ENCODE measurements at places on chromosomes 6 and 20.

- no peaks in the 10 kb centered on the region for H3K36me3 ChIP-seq
- H3K4me1 ChIP-seq = no peaks in the 10 kb centered on the region
- no peak for DNase-seq
- H3K27me3 ChIP-seq = no peaks in the 10 kb centered on the region
- H3K4me3 ChIP-seq = no peak overlapping the region
Observed at GRCh38 chr6:129672881-129673631, 36.9 kb downstream of the ARHGAP18 start.

- H3K4me1 ChIP-seq = no peaks in the 10 kb centered on the region
- DNase-seq = no peak
- no peaks in the 10 kb centered on the region for H3K36me3 ChIP-seq
- no peak overlapping the region for H3K27ac ChIP-seq
Observed at GRCh38 chr6:89970609-89971337, 76.5 kb downstream of the GJA10 start.

DNA sequence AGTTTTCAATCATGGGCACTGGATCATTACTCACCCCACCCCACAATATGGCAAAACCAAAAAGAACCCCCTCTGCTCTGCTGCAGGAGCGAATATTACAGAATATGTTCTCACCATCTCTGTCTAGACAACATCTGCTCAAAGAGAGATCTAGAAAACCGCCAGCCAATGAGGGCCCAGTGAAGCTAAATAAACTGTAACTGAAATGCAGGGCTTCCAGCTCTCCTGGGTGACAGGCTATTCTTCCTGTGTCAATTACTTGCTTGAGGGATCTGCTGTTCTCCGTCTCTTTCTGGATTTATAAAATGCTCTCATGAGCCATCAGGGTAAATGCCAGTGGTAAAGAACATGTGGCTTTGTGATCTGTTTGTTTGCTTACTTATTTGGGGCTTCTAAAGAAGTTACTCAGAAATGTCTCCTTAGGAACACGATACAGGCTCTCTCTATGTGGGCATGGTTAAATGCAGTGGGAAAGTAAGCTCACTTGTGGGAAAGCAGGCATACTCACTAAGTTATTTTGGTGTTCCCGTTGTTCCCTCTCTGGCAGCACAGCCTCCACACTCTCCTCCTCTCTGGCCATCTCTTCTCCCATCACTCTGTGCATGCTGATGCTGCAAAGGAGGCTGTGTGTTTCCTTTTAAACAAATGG, 44.8 kb downstream of the TTI1 start:
- no peak overlapping the region for H3K27ac ChIP-seq
- H3K4me1 ChIP-seq = peaks cover 6% of the 10 kb centered on the region
- no peaks in the 10 kb centered on the region for H3K27me3 ChIP-seq
- DNase-seq = no peak
- no peak overlapping the region for H3K4me3 ChIP-seq

- no peaks in the 10 kb centered on the region for H3K4me1 ChIP-seq
- H3K36me3 ChIP-seq = no peaks in the 10 kb centered on the region
- no peak overlapping the region for H3K27ac ChIP-seq
Observed at GRCh38 chr6:112799889-112800288, 452.8 kb downstream of the RFPL4B start.

DNA sequence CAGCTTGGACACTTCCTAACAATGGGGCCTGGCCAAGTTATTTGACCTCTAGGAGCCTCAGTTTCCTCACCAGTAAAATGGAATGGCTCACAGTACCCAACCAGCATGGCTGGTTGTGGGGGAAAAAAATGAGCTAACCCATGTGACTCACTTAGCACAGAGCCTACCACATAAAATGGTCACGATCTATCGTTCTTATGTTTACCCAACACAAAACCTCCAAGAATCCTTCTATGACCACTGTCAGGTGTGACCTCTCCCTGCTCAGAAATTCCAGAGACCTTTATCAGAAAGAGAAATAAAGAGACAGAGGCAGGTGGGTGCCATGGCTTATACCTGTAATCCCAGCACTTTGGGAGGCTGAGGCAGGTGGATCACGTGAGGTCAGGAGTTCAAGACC, 39.4 kb downstream of the BPIFB1 start:
- DNase-seq = no peak
- no peak overlapping the region for H3K4me3 ChIP-seq
- H3K27ac ChIP-seq = no peak overlapping the region
- no peaks in the 10 kb centered on the region for H3K27me3 ChIP-seq
- H3K4me1 ChIP-seq = no peaks in the 10 kb centered on the region
- no peaks in the 10 kb centered on the region for H3K36me3 ChIP-seq

DNA sequence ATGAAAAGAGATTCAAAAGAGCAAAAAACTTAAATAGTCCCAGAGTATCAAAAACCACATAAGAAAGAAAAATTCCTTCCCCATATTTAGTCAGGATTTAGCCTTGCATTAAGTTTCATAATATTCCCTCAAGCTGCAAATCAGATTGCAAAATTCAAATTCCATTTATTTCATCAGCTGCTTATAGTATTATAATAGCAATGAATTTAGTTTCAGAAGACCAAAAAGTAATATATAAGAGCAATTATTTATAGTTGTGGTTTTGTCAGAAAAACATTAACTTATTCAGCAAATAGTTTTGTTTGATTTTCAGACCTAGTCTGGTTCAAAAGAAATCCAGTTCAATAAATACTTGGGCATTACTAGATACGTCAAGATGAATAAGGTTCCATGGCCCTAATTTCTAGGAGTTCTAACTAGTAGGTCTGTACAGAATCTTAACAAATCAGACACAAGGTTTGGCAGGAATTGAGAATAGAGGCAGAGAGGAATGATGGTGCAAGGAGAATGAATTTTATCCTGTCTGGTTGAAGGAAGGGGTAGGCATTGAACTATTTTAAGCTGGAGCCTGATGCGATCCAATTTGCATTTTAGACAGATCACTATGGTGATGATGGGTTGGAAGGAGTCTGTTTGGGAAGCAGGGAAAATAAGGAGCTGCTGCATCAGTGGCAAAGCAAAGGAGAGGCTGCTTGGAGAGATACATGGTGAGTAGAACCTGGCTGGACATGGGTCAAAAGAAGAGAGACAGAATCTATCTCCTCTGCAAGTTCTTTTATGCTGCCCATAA, 163.9 kb upstream of the STXBP5 start:
- no peak for DNase-seq
- no peaks in the 10 kb centered on the region for H3K36me3 ChIP-seq

GRCh38 chr6:160028487-160029275, 59.8 kb downstream of the IGF2R start:
- no peak overlapping the region for H3K4me3 ChIP-seq
- H3K4me1 ChIP-seq = no peaks in the 10 kb centered on the region
- H3K36me3 ChIP-seq = no peaks in the 10 kb centered on the region
- H3K27me3 ChIP-seq = no peaks in the 10 kb centered on the region
- H3K27ac ChIP-seq = no peak overlapping the region
- no peak for DNase-seq

- H3K4me1 ChIP-seq = no peaks in the 10 kb centered on the region
- no peak overlapping the region for H3K4me3 ChIP-seq
- H3K36me3 ChIP-seq = no peaks in the 10 kb centered on the region
- DNase-seq = no peak
- no peak overlapping the region for H3K27ac ChIP-seq
Observed at GRCh38 chr6:31607317-31607716, 7.7 kb upstream of the AIF1 start.

- DNase-seq = no peak
- H3K4me3 ChIP-seq = no peak overlapping the region
- no peak overlapping the region for H3K27ac ChIP-seq
- no peaks in the 10 kb centered on the region for H3K27me3 ChIP-seq
Observed at GRCh38 chr6:6749702-6750491, 161.4 kb downstream of the LY86 start.

- H3K27me3 ChIP-seq = no peaks in the 10 kb centered on the region
- no peaks in the 10 kb centered on the region for H3K36me3 ChIP-seq
- no peak overlapping the region for H3K4me3 ChIP-seq
- H3K4me1 ChIP-seq = no peaks in the 10 kb centered on the region
- no peak for DNase-seq
Observed at GRCh38 chr20:15918631-15919030, 654.6 kb downstream of the KIF16B start.

- no peaks in the 10 kb centered on the region for H3K36me3 ChIP-seq
- DNase-seq = no peak
- no peaks in the 10 kb centered on the region for H3K4me1 ChIP-seq
- no peaks in the 10 kb centered on the region for H3K27me3 ChIP-seq
- H3K4me3 ChIP-seq = no peak overlapping the region
Observed at GRCh38 chr6:134766497-134766896, 183.4 kb downstream of the ALDH8A1 start.

GRCh38 chr6:106510090-106510970, 119.0 kb downstream of the RTN4IP1 start:
- no peaks in the 10 kb centered on the region for H3K36me3 ChIP-seq
- no peaks in the 10 kb centered on the region for H3K27me3 ChIP-seq
- peak; percentile 81 for DNase-seq

DNA sequence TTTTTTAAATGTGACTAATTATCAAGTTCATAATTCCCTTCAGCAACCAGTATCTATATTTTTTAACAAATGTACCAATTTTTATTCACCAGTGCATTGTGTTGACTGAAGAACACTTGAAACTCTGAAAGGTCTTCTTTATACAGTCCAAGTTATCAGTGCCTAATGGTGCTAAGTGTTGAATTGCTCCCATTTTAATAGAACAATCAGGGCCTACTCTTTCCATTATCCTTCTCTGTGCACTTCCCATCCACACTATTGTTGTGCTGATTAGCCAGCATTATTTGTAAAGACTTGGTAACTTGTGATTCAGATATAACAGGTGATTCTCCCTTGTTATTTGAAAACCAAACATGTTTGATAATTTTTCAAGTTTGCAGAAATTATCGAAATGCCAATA, 1209.7 kb upstream of the MAP3K7 start:
- no peaks in the 10 kb centered on the region for H3K27me3 ChIP-seq
- no peaks in the 10 kb centered on the region for H3K36me3 ChIP-seq
- H3K4me1 ChIP-seq = no peaks in the 10 kb centered on the region
- H3K27ac ChIP-seq = no peak overlapping the region
- H3K4me3 ChIP-seq = no peak overlapping the region
- DNase-seq = no peak
